ENCODE measurements at places on chromosomes 12 and 14.

- no peak for DNase-seq
Observed at GRCh38 chr14:68328509-68328908, 464.4 kb downstream of the ZFP36L1 start.

DNA sequence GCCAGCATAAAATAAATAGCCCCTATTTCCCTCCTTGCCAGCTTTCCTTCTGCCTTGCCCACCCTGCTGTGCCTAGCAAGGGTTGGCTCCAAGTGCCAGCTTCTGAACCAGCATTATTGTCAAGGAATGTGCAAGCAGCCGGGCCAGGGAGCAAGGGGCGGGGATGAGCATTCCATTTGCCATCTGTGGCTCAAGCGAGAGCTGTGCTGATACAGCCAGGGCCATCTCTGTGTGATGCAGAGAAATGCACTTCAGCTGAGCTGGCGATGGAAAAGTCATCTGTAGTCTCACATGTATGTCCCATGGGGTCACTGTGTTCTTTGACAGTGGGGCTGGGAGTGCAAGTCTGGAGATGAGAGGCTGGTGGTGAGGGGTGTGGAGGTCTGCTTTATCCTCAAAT lies 137.3 kb downstream of the SUDS3 start:
- no peak for DNase-seq

DNA sequence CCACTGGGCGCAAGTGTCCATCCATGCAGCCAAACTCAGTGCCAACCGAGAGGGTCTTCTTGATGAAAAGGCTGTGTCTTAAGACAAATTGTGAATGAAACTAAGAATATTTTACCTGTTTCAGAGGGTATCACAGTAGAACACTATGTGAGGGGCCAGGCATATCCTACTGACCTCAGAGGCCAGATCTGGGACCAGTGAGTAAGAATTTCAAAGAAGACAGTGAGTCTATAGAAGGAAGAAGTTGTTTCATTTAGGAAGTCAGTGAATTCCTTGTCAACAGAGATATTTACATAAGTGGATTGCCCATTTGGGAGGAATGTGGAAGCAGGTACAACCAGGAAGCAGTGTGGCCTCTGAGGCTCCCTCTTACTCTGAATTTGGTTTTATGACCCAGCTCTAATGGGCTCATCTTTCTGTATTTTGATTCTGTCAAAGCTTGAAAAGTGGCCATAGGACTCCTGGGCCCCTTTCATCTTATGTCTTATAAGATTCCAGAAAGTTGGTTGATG lies 137.4 kb downstream of the ZNF664 start:
- DNase-seq: no peak

GRCh38 chr12:38892976-38893375 lies 12.4 kb downstream of the CPNE8 start:
- no peak for DNase-seq

- DNase-seq: no peak
Observed at GRCh38 chr14:55301437-55302121, 30.4 kb downstream of the FBXO34 start.
